Activated CD8-positive, alpha-beta T cell treated with anti-CD3 and anti-CD28 coated beads for 36 hours (primary cell): ENCODE measurements at places on chromosomes 5 and 9.

GRCh38 chr9:73011181-73011750 is 58.4 kb upstream of the ALDH1A1 start:
- H3K4me1 ChIP-seq: no peaks in the 10 kb centered on the region
- peaks cover 12% of the 10 kb centered on the region for H3K27me3 ChIP-seq

DNA sequence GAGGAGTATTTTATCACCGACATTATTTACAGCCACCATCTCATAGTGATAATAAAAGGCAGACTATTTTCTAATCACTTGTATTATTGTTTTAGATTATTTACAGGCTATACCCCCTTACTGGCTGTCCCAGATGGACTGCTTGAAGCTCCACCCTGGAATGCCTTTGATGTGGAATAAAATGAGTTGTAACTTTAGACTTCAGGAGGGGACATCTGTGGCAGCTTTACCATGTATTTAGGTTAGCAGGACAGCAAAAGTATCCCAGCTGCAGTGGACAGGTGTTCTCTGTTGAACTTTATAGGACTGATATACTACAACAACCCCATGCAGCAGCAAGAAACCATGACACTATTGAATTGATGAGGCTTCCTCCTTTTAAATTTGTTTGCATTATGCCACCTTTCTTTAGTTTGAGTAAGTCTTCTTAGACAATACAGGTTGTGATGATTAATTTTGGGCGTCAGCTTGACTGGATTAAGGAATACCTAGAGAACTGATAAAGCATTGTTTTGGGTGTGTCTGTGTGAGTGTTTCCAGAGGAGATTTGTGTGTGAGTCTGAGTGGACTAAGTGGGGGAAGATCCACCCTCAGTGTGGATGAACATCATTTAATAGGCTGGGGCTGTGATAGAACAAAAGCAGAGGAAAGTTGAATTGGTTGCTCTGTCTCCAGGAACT is 29.2 kb upstream of the C9orf57 start:
- no peaks in the 10 kb centered on the region for H3K4me1 ChIP-seq
- peaks cover 5% of the 10 kb centered on the region for H3K27me3 ChIP-seq
- no peak for DNase-seq
- H3K4me3 ChIP-seq: no peak overlapping the region
- H3K36me3 ChIP-seq: no peaks in the 10 kb centered on the region

- H3K4me1 ChIP-seq: peaks cover 42% of the 10 kb centered on the region
- DNase-seq: peak; percentile 25
- no peak overlapping the region for H3K4me3 ChIP-seq
- H3K27ac ChIP-seq: no peak overlapping the region
- no peaks in the 10 kb centered on the region for H3K36me3 ChIP-seq
- peaks cover 1% of the 10 kb centered on the region for H3K27me3 ChIP-seq
Observed at GRCh38 chr9:99162759-99163364, 57.9 kb downstream of the TGFBR1 start.

GRCh38 chr5:35365758-35366157 is 135.5 kb upstream of the PRLR start:
- no peak overlapping the region for H3K4me3 ChIP-seq
- peaks cover 8% of the 10 kb centered on the region for H3K27me3 ChIP-seq
- no peak for DNase-seq
- H3K27ac ChIP-seq: no peak overlapping the region
- H3K36me3 ChIP-seq: no peaks in the 10 kb centered on the region
- no peaks in the 10 kb centered on the region for H3K4me1 ChIP-seq

DNA sequence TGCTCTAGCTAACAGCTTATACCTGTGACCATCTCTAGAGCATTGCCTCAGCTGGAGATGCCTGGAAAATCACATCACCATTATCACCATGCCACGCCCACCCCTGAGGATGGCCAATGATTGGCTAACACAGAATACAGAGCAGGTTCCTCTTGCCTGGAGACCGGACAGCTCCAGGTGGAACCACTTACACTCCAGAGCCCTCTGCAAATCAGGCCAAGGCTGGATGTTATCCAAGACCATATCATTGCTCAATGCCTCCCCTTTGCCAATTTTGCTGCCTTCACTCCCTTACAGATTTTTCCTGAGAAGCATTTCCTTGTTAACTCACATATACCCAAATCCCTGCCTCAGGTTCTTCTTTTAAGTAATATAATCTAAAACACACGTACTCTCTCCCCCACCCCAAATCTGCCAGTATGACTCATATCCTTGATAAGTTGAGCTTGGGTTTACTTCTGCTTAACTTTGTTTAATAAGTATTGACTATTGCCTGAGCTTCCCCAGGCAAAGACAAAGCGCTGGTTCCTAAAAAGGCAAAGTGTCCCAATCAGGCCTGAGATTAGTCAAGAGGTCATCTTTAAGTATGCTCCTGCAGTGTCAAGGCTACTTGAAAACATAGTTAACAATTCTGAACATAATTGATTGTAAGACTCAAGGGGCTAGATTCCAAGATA is 309.6 kb downstream of the EPB41L4A start:
- no peaks in the 10 kb centered on the region for H3K27me3 ChIP-seq
- no peak overlapping the region for H3K27ac ChIP-seq
- H3K4me1 ChIP-seq: no peaks in the 10 kb centered on the region
- H3K36me3 ChIP-seq: no peaks in the 10 kb centered on the region
- DNase-seq: no peak
- no peak overlapping the region for H3K4me3 ChIP-seq

DNA sequence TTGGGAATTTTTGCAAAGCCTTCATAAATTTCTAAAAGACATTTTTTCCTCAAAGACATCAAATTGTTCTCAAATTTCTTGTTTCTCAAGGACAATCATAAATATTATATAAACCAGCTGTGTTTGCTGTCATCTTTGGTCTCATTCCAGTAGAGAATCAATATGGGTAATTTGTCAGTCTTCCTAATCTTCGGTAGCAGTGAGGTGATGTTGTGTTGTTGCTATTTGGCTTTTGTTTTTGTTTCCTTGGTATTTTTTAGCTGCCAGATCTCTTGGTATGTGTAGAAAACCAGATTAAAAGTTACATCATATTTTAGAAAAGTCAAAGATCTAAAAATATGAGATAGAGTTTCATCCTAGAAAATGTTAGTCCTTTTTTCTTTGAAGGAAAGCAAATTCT is 87.5 kb downstream of the CAMK4 start:
- peaks cover 22% of the 10 kb centered on the region for H3K36me3 ChIP-seq
- H3K4me1 ChIP-seq: peaks cover 73% of the 10 kb centered on the region
- no peak for DNase-seq
- no peak overlapping the region for H3K4me3 ChIP-seq
- no peaks in the 10 kb centered on the region for H3K27me3 ChIP-seq
